Activated CD4-positive, alpha-beta memory T cell treated with anti-CD3 and anti-CD28 coated beads, Interleukin-2, amount 10 ng/mL, durations not matched to agents 7 days and 5 days (primary cell): ENCODE measurements at places on chromosomes 12 and 14.

GRCh38 chr12:48947727-48948126 lies 9.6 kb downstream of the ARF3 start:
- no peaks in the 10 kb centered on the region for H3K27me3 ChIP-seq
- H3K27ac ChIP-seq: no peak overlapping the region
- DNase-seq: no peak
- H3K4me1 ChIP-seq: peaks cover 9% of the 10 kb centered on the region

GRCh38 chr14:102910442-102910841 lies 12.0 kb upstream of the AMN start:
- DNase-seq: no peak
- peaks cover 10% of the 10 kb centered on the region for H3K36me3 ChIP-seq
- no peaks in the 10 kb centered on the region for H3K4me1 ChIP-seq
- H3K27ac ChIP-seq: no peak overlapping the region
- H3K27me3 ChIP-seq: no peaks in the 10 kb centered on the region
- H3K4me3 ChIP-seq: no peak overlapping the region

DNA sequence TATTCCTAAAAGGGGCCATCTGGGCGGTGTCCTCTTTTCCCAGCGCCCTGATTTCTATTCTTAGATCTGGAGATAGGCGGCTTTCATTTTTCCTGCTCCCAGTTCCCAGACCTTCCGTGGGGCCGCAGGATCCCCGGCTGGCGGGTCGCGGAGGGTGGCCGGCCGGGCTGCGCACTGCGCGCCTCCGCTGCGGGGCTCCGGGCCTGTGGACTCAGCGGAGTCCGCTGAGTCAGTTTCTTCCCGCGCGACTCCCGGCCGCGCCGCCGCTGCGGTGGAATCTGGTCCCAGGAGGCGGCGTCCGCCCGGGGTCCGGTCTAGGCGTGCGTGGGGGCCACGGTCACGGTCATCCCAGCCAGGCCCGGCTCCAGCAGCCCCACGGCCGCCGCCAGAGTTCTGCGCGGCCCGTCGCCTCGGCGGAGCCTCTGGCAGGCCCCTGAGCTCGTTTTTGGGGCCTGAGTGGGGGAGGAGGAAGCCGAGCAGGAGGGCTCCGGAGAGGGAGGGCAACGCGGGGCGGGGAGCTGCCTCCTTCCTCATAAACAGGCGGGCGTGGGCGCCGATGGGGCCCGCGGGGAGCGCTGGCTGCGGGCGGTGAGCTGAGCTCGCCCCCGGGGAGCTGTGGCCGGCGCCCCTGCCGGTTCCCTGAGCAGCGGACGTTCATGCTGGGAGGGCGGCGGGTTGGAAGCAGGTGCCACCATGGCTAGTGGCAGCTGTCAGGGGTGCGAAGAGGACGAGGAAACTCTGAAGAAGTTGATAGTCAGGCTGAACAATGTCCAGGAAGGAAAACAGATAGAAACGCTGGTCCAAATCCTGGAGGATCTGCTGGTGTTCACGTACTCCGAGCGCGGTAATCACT lies at the start of gene LRRK2:
Gene LRRK2, plus strand, starts transcription at position 559 of the 853 bp plus-strand sequence. Its CDS starts 135 bp downstream, at position 694.
- H3K36me3 ChIP-seq: no peaks in the 10 kb centered on the region
- H3K27ac ChIP-seq: no peak within 1 kb of the TSS
- H3K4me1 ChIP-seq: peaks cover 5% of the 10 kb centered on the region
- H3K4me3 ChIP-seq: peak within 1 kb of the TSS; percentile 53

DNA sequence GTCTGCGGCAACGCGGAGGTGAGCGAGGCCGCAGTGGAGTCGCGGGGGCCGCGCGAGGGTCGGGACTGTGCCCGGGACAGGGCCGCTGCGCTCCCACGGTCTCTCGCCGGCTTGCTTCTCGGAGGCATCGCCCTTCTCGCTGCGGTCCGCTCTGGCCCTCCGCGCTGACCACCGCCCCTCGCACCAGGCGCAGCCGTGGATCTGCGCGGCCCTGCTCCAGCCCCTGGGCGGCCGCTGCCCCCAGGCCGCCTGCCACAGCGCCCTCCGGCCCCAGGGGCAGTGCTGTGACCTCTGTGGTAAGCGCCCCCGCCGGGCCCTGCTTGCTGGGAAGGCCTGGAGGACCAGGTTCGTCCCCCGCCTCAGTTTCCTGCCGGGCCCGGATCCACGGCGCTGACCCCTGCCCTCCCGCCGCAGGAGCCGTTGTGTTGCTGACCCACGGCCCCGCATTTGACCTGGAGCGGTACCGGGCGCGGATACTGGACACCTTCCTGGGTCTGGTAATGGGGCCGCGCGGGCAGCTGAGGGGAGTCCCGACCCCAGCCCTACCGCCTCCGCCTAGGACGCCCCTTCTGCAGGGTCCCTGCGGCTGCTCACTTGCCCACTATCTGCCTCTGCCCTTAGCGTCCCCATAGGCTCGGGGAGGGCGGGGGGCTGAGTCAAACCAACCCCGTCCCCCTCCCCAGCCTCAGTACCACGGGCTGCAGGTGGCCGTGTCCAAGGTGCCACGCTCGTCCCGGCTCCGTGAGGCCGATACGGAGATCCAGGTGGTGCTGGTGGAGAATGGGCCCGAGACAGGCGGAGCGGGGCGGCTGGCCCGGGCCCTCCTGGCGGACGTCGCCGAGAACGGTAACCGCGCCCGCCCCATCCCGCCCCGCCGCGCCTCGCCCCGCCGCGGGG lies 7.0 kb downstream of the AMN start:
- H3K36me3 ChIP-seq: no peaks in the 10 kb centered on the region
- no peak overlapping the region for H3K4me3 ChIP-seq
- peaks cover 39% of the 10 kb centered on the region for H3K27me3 ChIP-seq
- H3K27ac ChIP-seq: no peak overlapping the region

GRCh38 chr14:65128096-65128495 lies 25.8 kb upstream of the MAX start:
- no peak for DNase-seq
- H3K4me1 ChIP-seq: no peaks in the 10 kb centered on the region
- no peak overlapping the region for H3K27ac ChIP-seq
- H3K4me3 ChIP-seq: no peak overlapping the region

GRCh38 chr14:48792376-48793024 lies 793.7 kb downstream of the RPS29 start:
- H3K4me3 ChIP-seq: no peak overlapping the region
- no peak overlapping the region for H3K27ac ChIP-seq
- DNase-seq: no peak
- H3K4me1 ChIP-seq: no peaks in the 10 kb centered on the region

DNA sequence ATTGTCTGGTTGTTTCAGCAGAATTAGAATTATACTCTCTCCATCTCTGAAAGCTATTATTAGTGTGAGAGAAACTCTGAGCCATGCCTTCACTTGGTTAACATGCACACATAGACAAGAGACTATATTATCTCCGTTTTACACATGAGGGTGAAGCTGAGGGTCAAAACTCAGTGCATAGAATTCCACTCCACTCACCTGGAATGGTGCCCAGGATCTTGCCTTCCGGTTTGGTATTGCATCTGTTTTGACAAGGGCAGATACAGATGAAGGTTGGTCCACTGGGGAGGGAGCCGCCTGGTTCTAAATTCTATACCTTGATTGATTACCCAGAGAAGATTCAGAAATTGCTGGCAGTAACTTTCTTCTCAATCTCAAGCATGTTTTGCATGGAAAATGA lies 149.5 kb upstream of the PELI2 start:
- no peak overlapping the region for H3K4me3 ChIP-seq
- H3K36me3 ChIP-seq: no peaks in the 10 kb centered on the region
- no peak overlapping the region for H3K27ac ChIP-seq

- no peak overlapping the region for H3K4me3 ChIP-seq
- no peaks in the 10 kb centered on the region for H3K36me3 ChIP-seq
- H3K4me1 ChIP-seq: no peaks in the 10 kb centered on the region
- H3K27me3 ChIP-seq: no peaks in the 10 kb centered on the region
- no peak overlapping the region for H3K27ac ChIP-seq
Measured at GRCh38 chr12:11204173-11204572, 17.4 kb upstream of the TAS2R42 start.

DNA sequence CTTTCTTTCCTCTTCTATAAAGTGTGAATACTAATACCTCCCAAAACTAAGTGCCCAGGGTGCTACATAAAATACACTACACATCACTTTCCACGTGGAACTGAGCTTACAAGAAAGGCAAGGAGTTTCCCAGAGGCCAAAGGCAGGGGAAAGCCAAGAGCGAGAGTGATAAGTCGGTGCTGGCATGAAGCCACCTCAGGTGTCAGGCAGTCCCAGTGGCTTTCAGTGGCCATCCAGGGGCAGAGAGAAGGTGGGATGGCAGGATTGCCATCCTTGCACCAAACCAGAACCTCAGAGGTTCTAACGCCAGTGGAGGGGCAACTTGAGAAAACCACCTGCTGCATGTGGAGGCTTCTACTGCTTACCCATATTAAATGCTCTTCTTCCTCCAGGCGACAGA lies 79.7 kb upstream of the DIO3 start:
- H3K4me3 ChIP-seq: no peak overlapping the region
- no peak for DNase-seq
- H3K27ac ChIP-seq: no peak overlapping the region
- peaks cover 5% of the 10 kb centered on the region for H3K27me3 ChIP-seq

GRCh38 chr14:92847749-92848148 lies 53.6 kb downstream of the GOLGA5 start:
- H3K36me3 ChIP-seq: peaks cover 16% of the 10 kb centered on the region
- H3K4me1 ChIP-seq: peaks cover 46% of the 10 kb centered on the region
- H3K27ac ChIP-seq: no peak overlapping the region
- no peak overlapping the region for H3K4me3 ChIP-seq
- no peak for DNase-seq

DNA sequence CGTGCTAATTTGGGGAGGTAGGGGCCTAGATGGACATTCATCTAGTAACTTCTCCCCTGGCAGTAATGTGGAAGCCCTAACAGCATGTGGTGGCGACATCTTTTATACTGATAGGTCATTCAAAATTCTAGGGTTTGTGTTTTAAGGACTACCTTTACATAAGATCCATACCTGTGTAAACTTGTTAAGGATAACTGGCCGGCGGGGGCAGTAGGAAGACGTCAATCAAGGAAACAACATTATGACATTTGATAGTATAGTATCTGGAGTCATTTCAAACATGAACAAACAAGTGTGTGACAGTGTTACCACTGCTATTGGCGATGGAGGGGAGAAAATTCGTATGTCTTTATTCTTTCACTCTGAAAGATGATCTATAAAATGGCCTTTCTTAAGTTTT lies 120.0 kb downstream of the TTLL5 start:
- DNase-seq: no peak
- H3K27ac ChIP-seq: no peak overlapping the region
- H3K4me3 ChIP-seq: no peak overlapping the region
- H3K27me3 ChIP-seq: no peaks in the 10 kb centered on the region
- no peaks in the 10 kb centered on the region for H3K4me1 ChIP-seq

DNA sequence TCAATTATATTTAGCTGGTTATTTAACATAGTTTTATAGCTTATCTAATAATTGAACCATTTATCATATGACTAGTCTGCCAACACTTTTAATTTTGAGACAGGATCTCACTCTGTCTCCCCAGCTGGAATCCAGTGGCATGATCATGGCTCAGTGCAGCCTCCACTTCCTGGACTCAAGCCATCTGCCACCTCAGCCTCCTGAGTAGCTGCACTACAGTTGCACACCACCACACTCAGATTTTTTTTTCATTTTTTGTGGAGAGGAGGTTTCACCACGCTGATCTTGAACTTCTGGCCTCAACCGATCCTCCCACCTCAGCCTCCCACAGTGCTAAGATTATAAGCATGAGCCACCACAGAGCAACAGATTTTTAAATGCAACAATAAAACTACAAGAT lies 151.4 kb upstream of the MDGA2 start:
- H3K27ac ChIP-seq: no peak overlapping the region
- H3K4me1 ChIP-seq: no peaks in the 10 kb centered on the region
- H3K27me3 ChIP-seq: no peaks in the 10 kb centered on the region
- DNase-seq: no peak
- no peak overlapping the region for H3K4me3 ChIP-seq

- H3K36me3 ChIP-seq: no peaks in the 10 kb centered on the region
- DNase-seq: no peak
- no peak overlapping the region for H3K27ac ChIP-seq
- no peak overlapping the region for H3K4me3 ChIP-seq
- no peaks in the 10 kb centered on the region for H3K4me1 ChIP-seq
- H3K27me3 ChIP-seq: no peaks in the 10 kb centered on the region
Measured at GRCh38 chr14:79967453-79967852, 243.9 kb downstream of the DIO2 start.

DNA sequence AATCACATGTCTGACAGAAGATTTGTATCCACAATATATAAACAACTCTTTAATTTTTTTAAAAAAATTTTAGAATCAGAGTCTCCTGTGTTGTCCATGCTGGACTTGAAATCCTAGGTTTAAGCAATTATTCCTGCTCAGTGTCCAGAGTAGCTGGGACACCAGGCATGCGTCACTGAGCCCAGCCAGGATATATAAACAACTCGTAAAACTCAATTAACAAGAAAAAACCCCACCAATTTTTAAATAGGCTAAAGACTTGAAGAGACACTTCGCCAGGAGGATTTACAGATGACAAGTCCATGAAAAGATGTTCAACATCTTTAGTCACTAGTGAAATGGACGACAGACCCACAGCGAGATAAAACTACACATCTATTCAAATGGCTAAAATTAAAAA lies 2.0 kb upstream of the SCN8A start:
- no peak overlapping the region for H3K27ac ChIP-seq
- H3K27me3 ChIP-seq: peaks cover 67% of the 10 kb centered on the region
- no peak overlapping the region for H3K4me3 ChIP-seq

- H3K36me3 ChIP-seq: peaks cover 16% of the 10 kb centered on the region
- no peaks in the 10 kb centered on the region for H3K27me3 ChIP-seq
- no peak overlapping the region for H3K4me3 ChIP-seq
- DNase-seq: no peak
- peaks cover 42% of the 10 kb centered on the region for H3K4me1 ChIP-seq
Measured at GRCh38 chr12:45219621-45220020, 3.7 kb downstream of the ANO6 start.

GRCh38 chr12:10197879-10198278 lies 14.8 kb upstream of the GABARAPL1 start:
- DNase-seq: no peak
- H3K36me3 ChIP-seq: no peaks in the 10 kb centered on the region

- no peak for DNase-seq
- peaks cover 23% of the 10 kb centered on the region for H3K27me3 ChIP-seq
- no peaks in the 10 kb centered on the region for H3K4me1 ChIP-seq
- H3K27ac ChIP-seq: no peak overlapping the region
- no peaks in the 10 kb centered on the region for H3K36me3 ChIP-seq
Measured at GRCh38 chr12:95773320-95773719, 17.2 kb downstream of the NTN4 start.
